ENCODE measurements at places on chromosomes 11 and 22.

- DNase-seq = no peak
Observed at GRCh38 chr22:42906605-42907348, 49.7 kb upstream of the ARFGAP3 start.

- no peak for DNase-seq
Observed at GRCh38 chr11:83195143-83195466, 1.6 kb downstream of the ANKRD42 start.

DNA sequence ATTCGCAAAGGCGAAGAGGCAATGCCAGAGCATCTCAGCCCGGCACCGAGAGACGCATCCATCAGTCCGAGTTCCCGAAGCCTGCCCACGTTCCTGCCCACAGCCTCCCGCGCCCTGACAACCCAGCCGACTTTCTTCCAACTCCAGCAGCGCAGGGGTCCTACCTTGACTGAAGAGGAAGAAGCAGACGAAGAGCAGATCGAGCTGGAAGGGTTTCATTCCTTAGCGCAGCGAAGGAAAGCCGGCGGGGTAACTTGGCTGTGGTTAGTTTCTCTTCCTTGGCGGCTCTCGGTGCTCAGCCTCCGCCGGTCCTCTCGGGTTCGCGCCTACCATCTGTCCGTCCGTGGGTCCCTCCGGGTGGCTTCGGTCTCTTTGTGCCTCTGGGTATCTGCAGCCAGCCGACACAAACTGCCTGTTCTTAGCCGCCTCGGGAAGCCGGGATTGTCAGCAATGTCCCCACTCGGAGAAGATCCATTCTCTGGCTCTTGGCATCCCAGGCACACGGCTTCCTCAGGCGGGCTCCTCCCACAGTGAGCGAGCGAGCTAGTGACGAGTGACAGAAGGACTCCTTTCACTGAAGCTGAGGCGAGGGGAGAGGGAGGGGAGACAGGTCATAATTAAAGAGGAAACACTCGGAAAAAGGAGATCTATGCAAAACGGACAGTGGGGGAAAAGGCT lies at the start of gene KIRREL3:
KIRREL3 (minus strand) TSS at position 480 of the 678 bp plus-strand sequence.
- no peak for DNase-seq

GRCh38 chr22:27686534-27686933 lies 115.0 kb downstream of the MN1 start:
- no peak for DNase-seq

DNA sequence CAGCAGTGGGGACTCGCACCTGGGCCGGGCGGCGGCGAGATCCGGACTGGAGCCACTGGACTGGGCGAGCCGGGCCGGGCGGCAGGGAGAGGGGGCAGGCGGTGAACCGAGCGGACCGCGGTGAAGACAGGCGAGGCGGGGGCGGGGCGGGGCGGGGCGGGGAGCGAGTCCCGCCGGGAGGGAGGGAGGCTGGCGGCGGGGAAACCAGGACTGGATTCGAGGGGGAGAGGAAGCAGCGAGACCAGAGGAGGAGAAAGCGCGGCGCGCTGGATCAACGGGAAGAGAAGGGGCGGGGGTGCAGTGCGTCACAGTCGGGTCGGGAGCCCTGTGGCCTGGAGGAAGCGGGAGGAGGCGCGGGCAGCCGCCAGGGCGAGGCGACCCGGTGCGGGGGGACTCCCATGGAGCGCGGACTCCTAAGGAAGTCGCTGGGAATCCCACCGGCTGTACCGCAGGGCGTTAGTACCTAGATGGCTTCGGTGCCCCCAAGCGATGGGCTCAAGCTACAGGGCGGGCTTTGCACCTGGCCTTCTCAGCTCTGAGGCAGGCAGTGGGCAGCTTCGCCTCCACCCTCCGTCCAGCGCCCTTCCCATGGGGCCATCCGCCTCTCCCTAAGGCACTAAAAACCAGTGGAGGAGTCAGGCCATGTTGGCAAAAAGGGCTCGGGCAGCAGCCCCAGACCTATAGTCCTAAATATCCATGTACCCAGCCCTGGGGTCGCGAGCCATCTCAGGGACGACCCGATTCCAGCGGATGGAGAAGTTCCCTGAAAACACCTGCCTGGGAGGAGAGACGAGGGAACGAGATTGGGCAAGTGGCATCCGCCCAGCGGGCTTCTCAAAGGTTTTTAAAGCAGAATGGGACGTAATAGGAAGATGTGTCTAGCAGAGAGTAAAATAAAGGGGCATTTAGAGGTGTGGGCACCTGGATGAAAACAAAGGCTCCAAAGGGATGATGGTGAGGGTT lies at the start of gene TMEM121B:
TMEM121B (minus strand) TSS at position 128 of the 963 bp plus-strand sequence. CDS start 233 bp downstream, outside the sequence.
- DNase-seq = peak; percentile 54
